ENCODE measurements at places on chromosomes 4 and X. TPM values are rescaled to one million over a fixed set of nuclear protein-coding genes. Genes with fewer than 3 reads are reported as not detected.

Gene HTN3
- not detected for total RNA-seq

Gene CLDN22
- not detected for total RNA-seq

Gene PKD2
- total RNA-seq = 34.2 TPM

Gene GAGE13
- total RNA-seq = not detected

Gene DRP2
- total RNA-seq = 3.4 TPM

Gene TKTL2
- not detected for total RNA-seq

Gene CEP135
- 24.3 TPM for total RNA-seq

Gene ZNF81
- 7.2 TPM for total RNA-seq

Gene FAM149A
- 0.13 TPM for total RNA-seq

Gene RPS6KA3
- 92.0 TPM for total RNA-seq

Gene UBL4A
- 39.4 TPM for total RNA-seq

Gene RHOXF2B
- total RNA-seq = not detected

Gene CXCR3
- not detected for total RNA-seq

Gene KLKB1
- total RNA-seq = not detected

Gene GPM6B
- 89.5 TPM for total RNA-seq

Gene GPRASP3
- 8.7 TPM for total RNA-seq

Gene XAGE1A
- not detected for total RNA-seq

Gene BMPR1B
- 4.8 TPM for total RNA-seq

Gene TMSB15A
- total RNA-seq = 307 TPM

Gene NWD2
- total RNA-seq = 0.02 TPM

Gene DKK2
- total RNA-seq = 0.18 TPM

Gene CXXC4
- total RNA-seq = 4.6 TPM

Gene RCHY1
- total RNA-seq = 69.7 TPM

Gene PARM1
- total RNA-seq = 128 TPM

Gene TMEM144
- 0.22 TPM for total RNA-seq

Gene SSX2B
- not detected for total RNA-seq

Gene GABRB1
- total RNA-seq = not detected

Gene CFP
- total RNA-seq = 0.08 TPM

Gene MTMR8
- total RNA-seq = not detected

Gene TLR7
- total RNA-seq = not detected

Gene LUZP4
- not detected for total RNA-seq

Gene PDE6B
- total RNA-seq = 0.03 TPM

Gene GALNTL6
- 0.36 TPM for total RNA-seq

Gene CYSLTR1
- 0.36 TPM for total RNA-seq

Measured in SJCRH30 (cell line).